ENCODE measurements at places on chromosomes 7 and 10. TPM values are rescaled to one million over a fixed set of nuclear protein-coding genes. Genes with fewer than 3 reads are reported as not detected.

- no peaks in the 10 kb centered on the region for H3K36me3 ChIP-seq
- H3K27me3 ChIP-seq: no peaks in the 10 kb centered on the region
- H3K27ac ChIP-seq: no peak overlapping the region
- no peaks in the 10 kb centered on the region for H3K4me1 ChIP-seq
- no peak overlapping the region for H3K4me3 ChIP-seq
Observed at GRCh38 chr10:48805848-48806247, 121.2 kb downstream of the WDFY4 start.

- no peaks in the 10 kb centered on the region for H3K27me3 ChIP-seq
- H3K36me3 ChIP-seq: no peaks in the 10 kb centered on the region
- H3K27ac ChIP-seq: no peak overlapping the region
- DNase-seq: no peak
- no peak overlapping the region for H3K4me3 ChIP-seq
Observed at GRCh38 chr7:94507462-94507861, 2.1 kb upstream of the CASD1 start.

DNA sequence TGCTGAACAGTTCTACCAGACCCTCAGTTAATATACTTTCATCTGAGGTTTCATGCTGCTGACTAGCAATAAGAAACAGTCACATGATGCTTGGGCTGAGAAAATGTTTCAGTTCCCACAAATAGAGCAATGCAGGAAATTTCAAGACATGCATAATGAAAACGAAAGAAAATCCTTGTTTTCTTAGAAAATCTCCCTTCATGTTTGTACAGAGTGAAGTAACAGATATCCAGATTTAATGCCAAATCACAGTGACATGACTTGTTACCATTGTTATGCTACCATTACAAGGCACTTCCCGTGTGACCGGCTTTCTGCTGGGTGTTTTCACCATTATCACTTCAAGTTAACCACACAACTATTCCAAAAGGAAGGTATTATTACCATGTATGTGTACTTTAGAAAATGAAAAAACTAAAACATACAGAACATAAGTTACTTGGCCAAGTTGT is 121.7 kb downstream of the DOCK4 start:
- H3K36me3 ChIP-seq: no peaks in the 10 kb centered on the region
- DNase-seq: peak; percentile 60
- H3K4me3 ChIP-seq: no peak overlapping the region

- no peak overlapping the region for H3K27ac ChIP-seq
- no peaks in the 10 kb centered on the region for H3K27me3 ChIP-seq
- no peak overlapping the region for H3K4me3 ChIP-seq
- no peak for DNase-seq
- H3K4me1 ChIP-seq: peaks cover 4% of the 10 kb centered on the region
Observed at GRCh38 chr7:80876894-80877414, 41.9 kb downstream of the SEMA3C start.

DNA sequence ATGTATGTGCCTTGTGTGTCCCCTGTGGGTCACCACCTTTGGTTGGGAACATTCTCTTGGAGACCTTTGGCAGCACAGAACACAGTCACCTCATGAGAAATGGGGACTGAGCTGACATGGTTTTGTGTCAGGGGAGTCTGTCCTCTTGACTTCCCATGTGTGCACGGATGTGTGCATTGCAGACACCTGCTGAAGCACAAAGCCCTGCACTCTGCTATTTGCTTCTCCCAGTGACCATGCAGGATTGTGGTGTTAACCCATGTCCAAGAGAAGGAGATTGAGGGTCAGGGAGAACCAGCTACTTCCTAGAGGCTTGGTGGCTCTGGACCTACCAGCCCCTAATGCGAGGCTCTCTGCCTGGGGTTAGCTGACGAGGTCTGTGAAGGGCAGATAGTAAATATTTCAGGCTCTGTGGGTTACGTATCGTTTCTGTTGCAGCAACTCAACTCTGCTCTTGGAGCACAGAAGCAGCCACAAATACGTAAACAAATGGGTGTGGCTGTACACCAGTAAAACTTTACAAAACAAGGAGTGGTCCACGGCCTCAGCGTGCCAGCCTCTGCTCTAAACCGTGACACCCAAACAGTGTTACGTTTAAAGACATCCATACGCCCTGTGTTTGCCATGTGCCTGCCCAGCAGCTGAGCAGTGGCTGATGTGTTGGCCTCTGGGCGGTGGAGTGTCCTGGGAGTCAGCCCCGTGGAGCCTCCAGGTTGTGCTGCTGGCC is 51.7 kb downstream of the ADCY1 start:
- no peaks in the 10 kb centered on the region for H3K36me3 ChIP-seq
- DNase-seq: no peak
- H3K27me3 ChIP-seq: no peaks in the 10 kb centered on the region
- H3K4me3 ChIP-seq: no peak overlapping the region

- H3K27me3 ChIP-seq: no peaks in the 10 kb centered on the region
- DNase-seq: no peak
- H3K4me3 ChIP-seq: no peak overlapping the region
- peaks cover 12% of the 10 kb centered on the region for H3K36me3 ChIP-seq
- H3K4me1 ChIP-seq: peaks cover 27% of the 10 kb centered on the region
Observed at GRCh38 chr7:65983965-65984658, 2.1 kb upstream of the GUSB start.

DNA sequence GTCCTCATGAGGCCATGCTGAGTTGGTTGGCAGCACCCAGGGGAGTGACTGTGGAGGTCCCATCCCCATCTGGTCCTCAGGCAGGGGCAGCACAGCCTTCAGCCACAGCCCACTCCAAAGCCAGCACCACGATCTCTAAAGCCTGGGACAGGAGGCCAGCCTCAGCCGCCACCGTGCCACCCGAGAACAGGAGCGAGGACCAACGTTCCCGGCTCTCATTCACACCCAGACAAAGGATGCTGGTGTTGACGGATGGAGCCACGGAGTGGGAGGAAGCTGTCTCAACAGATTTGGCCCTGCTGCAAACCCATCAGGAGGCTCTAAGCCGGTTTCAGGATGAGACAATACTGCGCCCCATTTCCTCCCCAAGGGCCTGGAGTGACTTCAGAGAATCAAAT is 42.7 kb upstream of the PPP2R2D start:
- no peak overlapping the region for H3K4me3 ChIP-seq
- peaks cover 5% of the 10 kb centered on the region for H3K27me3 ChIP-seq
- no peaks in the 10 kb centered on the region for H3K4me1 ChIP-seq

DNA sequence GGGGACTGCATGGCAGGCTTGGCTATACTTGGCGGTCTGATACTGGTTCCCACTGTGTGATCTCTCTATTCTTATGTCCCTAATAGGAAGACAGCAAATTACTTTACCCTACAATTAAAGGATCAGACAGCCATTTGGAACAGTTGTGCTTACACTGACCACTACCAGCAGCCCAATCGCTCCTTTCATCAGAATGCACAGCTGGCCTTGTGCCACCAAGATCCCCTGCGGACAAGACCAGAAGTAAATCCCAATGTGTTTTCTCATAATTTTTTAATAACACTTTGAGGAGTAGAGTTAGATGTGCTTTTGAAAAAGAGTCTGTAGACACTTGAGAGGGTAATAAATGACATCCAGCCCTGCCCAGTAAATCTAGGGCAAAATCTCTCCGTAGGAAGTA is 297.2 kb upstream of the ZNF32 start:
- DNase-seq: peak; percentile 14
- H3K36me3 ChIP-seq: no peaks in the 10 kb centered on the region
- peaks cover 19% of the 10 kb centered on the region for H3K4me1 ChIP-seq

DNA sequence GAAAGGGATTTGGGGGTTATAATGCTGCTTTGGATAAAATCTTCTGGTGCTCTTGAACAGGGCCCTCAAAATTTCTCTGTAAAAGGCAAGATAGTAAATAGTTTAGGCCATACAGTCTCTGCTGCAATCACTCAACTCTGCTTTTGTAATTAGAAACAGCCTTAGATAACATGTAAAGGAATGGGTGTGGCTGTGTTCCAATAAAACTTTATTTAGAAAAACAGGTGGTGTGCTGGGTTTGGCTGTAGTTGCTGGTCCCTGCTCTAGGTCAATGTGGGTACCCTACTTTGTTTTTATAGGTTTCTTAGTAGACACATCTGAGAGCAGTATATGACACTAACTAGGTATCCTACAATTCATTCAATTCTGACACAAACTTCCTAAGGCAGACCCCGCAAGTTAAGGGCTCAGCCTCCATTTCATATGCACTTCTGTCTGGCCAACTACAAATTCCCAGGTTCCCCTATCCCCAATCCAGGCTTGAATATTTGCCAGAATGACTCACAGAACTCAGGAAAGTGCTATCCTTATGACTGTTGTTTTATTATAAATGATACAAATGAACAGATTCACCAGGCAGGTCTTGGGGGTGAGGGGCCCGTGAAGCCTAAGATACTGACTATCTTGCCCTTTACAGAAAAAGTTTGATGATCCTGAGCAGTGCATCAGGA is 349.9 kb downstream of the RPS24 start:
- no peak for DNase-seq
- no peak overlapping the region for H3K4me3 ChIP-seq
- H3K36me3 ChIP-seq: no peaks in the 10 kb centered on the region
- no peaks in the 10 kb centered on the region for H3K4me1 ChIP-seq
- H3K27me3 ChIP-seq: no peaks in the 10 kb centered on the region

GRCh38 chr7:92415225-92415624 is 32.1 kb upstream of the GATAD1 start:
- H3K27me3 ChIP-seq: no peaks in the 10 kb centered on the region
- no peak overlapping the region for H3K27ac ChIP-seq

- no peak overlapping the region for H3K27ac ChIP-seq
- peak overlapping the region; percentile 72 for H3K4me3 ChIP-seq
- no peak for DNase-seq
- H3K4me1 ChIP-seq: peaks cover 37% of the 10 kb centered on the region
- peaks cover 67% of the 10 kb centered on the region for H3K27me3 ChIP-seq
- no peaks in the 10 kb centered on the region for H3K36me3 ChIP-seq
Observed at GRCh38 chr7:29565634-29565981, 2.0 kb downstream of the PRR15 start.

DNA sequence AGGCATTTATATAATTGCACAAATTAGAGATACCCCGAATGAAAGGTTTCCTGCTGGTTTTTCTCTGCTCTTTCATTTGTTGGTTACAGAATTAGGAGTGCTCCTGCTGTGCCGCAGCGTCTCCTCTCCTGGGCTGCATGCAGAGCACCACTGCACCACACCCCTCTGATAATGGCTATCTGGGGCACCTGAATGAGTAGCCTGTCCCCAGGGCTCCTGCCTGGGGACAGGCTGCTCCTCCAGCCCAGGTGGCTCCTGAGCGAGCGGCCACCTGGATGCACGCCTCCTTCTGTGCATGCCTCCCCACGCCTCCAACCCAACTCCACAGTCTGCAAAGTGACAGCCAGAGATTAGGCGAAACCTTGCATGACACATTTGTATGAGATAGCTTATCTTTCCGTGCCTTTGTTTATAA is 242.6 kb upstream of the FZD8 start:
- peak; percentile 53 for DNase-seq
- no peak overlapping the region for H3K27ac ChIP-seq
- H3K4me1 ChIP-seq: peaks cover 18% of the 10 kb centered on the region

DNA sequence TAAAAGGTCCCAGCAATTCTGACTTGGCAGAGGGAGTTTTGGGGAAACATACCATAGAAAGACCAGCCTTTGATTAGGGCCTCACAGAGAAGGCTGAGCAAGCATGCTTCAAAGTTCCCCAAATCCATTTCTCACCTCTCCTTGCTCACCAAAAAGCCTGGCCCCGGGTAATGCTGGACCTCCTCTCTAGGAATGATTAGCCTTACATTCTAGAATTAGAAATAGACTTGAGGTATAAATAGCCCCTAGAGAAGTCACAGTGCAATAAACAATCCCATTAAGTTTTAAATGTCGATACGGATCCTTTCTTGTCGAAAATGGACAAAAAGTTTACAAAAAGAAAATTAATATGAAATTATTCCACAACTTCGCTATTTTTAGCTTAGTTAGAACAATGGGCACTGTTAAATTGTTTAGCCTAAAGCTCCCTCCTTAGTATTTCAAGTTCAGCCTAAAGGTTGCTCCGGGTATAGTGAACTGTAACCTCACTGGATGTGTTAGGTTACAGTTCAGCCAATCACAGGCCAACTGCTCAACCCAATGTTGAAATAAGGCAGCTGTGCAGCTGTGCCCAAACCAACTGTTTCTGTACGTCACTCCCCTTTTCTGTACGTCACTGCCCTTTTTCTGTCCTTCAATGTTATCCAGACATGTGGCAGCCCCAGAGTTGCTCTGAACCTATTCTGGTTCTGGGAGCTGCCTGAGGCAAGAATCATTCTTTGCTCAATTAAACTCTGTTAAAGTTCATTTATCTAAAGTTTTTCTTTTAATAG is 7.9 kb upstream of the GSDME start:
- H3K27ac ChIP-seq: no peak overlapping the region
- H3K4me3 ChIP-seq: no peak overlapping the region
- DNase-seq: no peak

DNA sequence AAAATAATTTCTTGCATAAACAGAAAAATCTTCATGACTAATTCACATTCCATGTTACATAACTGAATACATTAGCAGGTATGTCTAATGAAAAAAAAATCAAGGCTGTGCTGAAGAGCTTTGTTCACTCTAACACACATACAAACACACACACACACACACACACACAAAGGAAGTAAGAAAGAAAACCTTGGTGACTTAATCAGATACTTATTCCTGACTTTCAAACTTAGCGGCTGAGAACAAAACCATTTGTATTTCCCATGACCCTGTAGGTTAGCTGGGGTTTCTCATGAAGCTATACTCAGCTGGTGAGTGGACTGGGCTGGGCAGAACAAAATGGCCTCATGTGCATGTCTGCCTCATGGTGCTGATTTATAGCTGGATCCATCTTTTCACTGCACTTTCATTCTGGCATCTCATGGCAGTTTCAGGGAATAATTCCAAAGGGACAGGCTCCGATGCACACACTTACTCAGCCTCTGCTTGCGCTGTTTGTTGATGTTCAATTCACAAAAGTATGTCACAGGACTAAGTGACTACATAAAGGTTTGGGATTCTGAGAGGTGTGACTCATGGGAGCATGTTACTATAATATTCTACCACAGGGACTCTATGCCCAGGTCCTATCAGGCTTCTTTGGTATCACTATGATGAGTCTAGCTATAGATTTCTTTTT is 161.2 kb downstream of the PCLO start:
- no peak overlapping the region for H3K4me3 ChIP-seq
- DNase-seq: no peak
- no peak overlapping the region for H3K27ac ChIP-seq
- H3K4me1 ChIP-seq: no peaks in the 10 kb centered on the region

GRCh38 chr10:25808372-25808771 is 125.7 kb upstream of the MYO3A start:
- no peak overlapping the region for H3K4me3 ChIP-seq
- H3K27me3 ChIP-seq: no peaks in the 10 kb centered on the region

GRCh38 chr7:156151658-156152057 is 339.4 kb upstream of the SHH start:
- no peak overlapping the region for H3K27ac ChIP-seq
- H3K4me1 ChIP-seq: peaks cover 13% of the 10 kb centered on the region
- H3K27me3 ChIP-seq: no peaks in the 10 kb centered on the region
- no peaks in the 10 kb centered on the region for H3K36me3 ChIP-seq
- H3K4me3 ChIP-seq: no peak overlapping the region
- no peak for DNase-seq

The CHAT gene
- total RNA-seq: not detected

The MOGAT3 gene
- not detected for total RNA-seq

The ITIH5 gene
- total RNA-seq: 28.6 TPM

The RAMP3 gene
- 2.6 TPM for total RNA-seq

The OSBPL3 gene
- 7.2 TPM for total RNA-seq

The NUP205 gene
- total RNA-seq: 13.4 TPM

The ALOX5 gene
- 3.2 TPM for total RNA-seq

The CAMK2B gene
- 7.6 TPM for total RNA-seq

The IFIT1B gene
- 0.92 TPM for total RNA-seq

Data from stomach (tissue), 19 donors.